ENCODE measurements at places on chromosomes 7 and 10. TPM values are rescaled to one million over a fixed set of nuclear protein-coding genes. Genes with fewer than 3 reads are reported as not detected.

GRCh38 chr7:43824963-43825362, 44.4 kb downstream of the MRPS24 start:
- no peak for DNase-seq

FEZF1 gene
- 2.3 TPM for total RNA-seq

GRCh38 chr10:71351628-71352319, 32.7 kb downstream of the SLC29A3 start:
- no peak for DNase-seq

MUC12 gene
- total RNA-seq, result 0.54 TPM

NPC1L1 gene
- total RNA-seq, result not detected

TAS2R41 gene
- not detected for total RNA-seq

ERVW-1 gene
- total RNA-seq, result not detected

DNA sequence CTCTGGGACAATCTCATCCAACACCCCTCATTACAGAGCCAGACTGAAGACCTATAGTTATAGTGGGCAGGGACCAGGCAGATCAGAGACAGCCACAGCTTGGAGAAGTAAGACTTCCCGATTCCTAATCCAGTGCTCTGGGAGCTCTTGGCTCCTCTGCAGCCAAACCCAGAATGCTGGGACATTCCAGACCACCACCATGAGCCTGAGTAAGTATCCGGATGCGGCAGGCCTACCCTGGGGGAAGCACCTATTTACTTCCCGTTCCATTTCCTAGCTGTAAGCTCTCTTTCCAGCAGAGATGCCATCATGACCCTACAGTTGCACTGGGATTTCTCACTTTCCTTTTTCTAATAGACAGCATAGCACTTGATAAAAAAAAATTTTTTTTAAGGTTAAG, 16.4 kb downstream of the HIP1 start:
- no peak for DNase-seq

ZNF37A gene
- 0.25 TPM for total RNA-seq
